ENCODE measurements at places on chromosomes 2 and 18.

- DNase-seq = peak; percentile 67
These were observed 14.5 kb upstream of the ZBTB14 start for GRCh38 chr18:5309888-5310470.

GRCh38 chr2:43001055-43001378 lies 208.6 kb upstream of the HAAO start:
- DNase-seq = no peak

GRCh38 chr2:217440000-217440399 lies 562.8 kb downstream of the TNS1 start:
- DNase-seq = no peak

GRCh38 chr2:209990838-209991237 lies 11.6 kb upstream of the RPE start:
- DNase-seq = no peak

Data from Karpas-422 (cell line).